ENCODE measurements at places on chromosomes 11 and 22. TPM values are rescaled to one million over a fixed set of nuclear protein-coding genes. Genes with fewer than 3 reads are reported as not detected.

Gene PGA5
- not detected for total RNA-seq

Gene OR2AG2
- total RNA-seq, result not detected

Gene USH1C
- 1.5 TPM for total RNA-seq

Gene LYVE1
- 0.11 TPM for total RNA-seq

Gene ACER3
- 18.7 TPM for total RNA-seq

Gene CCDC116
- total RNA-seq, result 0.06 TPM

Gene LMO2
- total RNA-seq, result 0.31 TPM

Gene RNF121
- 52.5 TPM for total RNA-seq

Gene MOGAT2
- not detected for total RNA-seq

Gene CYB5R2
- total RNA-seq, result 4.3 TPM

Gene CHKB
- total RNA-seq, result 18.5 TPM

Gene PDGFD
- 8.5 TPM for total RNA-seq

Gene EXPH5
- 0.03 TPM for total RNA-seq
